ENCODE measurements at places on chromosomes 7 and 10. TPM values are rescaled to one million over a fixed set of nuclear protein-coding genes. Genes with fewer than 3 reads are reported as not detected.
A peak's percentile ranks its signal among the peaks of the same experiment; 100 is the strongest.

DNA sequence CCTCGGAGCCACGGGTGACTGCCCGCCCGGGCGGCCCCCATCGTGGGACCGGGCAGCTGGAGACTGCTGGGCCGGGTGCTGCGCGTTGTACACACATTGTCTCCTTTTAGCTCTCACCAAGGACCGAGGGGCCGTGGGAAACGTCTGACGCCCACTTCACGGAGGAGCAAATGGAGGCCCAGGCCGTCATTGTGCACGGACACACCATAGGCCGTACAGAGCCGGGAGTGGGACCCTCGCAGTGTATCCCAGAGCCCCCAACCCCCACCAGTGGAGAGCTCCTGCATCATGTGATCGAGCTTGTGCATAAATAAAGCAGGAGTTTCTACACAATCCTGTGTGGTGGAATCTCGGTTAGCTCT lies 722 bp downstream of the DENND10 start:
- peak; percentile 76 for DNase-seq
- H3K4me3 ChIP-seq: peak overlapping the region; percentile 43
- no peaks in the 10 kb centered on the region for H3K4me1 ChIP-seq
- H3K36me3 ChIP-seq: no peaks in the 10 kb centered on the region
- peaks cover 2% of the 10 kb centered on the region for H3K27me3 ChIP-seq

DNA sequence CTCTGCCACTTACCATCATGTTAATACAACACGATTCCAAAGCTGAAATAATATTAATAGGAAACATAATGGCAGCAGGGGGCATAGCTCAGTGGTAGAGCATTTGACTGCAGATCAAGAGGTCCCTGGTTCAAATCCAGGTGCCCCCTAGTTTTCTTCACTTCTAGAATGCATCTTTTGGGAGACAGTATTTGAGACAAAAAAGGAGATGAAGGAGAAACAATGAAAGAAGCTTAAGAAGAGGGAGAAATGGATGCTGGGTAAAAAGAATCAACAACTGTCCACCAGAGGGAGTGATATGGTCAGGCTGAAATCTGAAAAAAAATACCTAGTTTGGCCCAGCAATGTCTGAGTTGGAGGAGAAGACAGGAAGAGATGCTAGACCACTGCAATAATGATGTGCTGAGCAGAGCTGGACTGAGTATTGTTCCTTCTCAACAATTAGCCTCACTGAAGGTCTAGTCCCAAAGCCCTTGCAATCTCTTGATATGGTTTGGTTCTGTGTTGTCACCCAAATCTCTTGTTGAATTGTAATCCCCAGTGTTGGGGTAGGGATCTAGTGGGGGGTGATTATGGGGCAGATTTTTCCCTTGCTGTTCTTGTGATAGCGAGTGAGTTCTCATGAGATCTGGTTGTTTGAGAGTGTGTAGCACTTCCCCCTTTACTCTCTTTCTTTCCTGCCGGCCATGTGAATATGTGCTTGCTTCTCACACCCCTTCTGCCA lies 48.3 kb downstream of the ZNF783 start:
- H3K27ac ChIP-seq: no peak overlapping the region
- DNase-seq: no peak
- no peaks in the 10 kb centered on the region for H3K27me3 ChIP-seq
- no peaks in the 10 kb centered on the region for H3K36me3 ChIP-seq
- H3K4me1 ChIP-seq: no peaks in the 10 kb centered on the region
- H3K4me3 ChIP-seq: no peak overlapping the region

- no peaks in the 10 kb centered on the region for H3K36me3 ChIP-seq
- no peak for DNase-seq
- no peak overlapping the region for H3K27ac ChIP-seq
These were observed 292.6 kb downstream of the PARD3 start for GRCh38 chr10:34522546-34522945.

DNA sequence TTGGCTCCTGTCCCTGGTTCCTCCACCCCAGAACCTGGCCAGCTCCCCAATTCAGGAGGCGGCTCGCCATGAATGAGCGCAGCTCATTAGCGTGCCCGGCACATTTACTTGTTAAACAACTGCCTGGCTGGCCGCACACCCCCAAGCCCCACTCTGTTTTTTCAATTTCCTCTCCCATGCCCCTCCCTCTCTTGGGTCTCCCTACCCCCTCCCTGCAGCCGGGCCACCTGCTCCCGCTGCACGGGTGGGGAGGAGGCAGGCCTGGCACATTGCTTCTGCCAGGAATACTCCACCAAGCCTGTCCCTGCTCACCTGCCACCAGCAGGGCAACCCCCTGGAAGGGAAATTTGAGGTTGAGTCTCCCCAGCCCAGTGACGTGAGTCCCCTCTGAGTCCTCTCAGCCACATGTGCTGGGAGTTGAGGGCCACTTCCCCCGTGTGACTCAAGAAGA lies 2.5 kb upstream of the SLIT1 start:
- H3K36me3 ChIP-seq: no peaks in the 10 kb centered on the region
- no peaks in the 10 kb centered on the region for H3K27me3 ChIP-seq
- H3K4me1 ChIP-seq: no peaks in the 10 kb centered on the region
- no peak for DNase-seq
- no peak overlapping the region for H3K27ac ChIP-seq

DNA sequence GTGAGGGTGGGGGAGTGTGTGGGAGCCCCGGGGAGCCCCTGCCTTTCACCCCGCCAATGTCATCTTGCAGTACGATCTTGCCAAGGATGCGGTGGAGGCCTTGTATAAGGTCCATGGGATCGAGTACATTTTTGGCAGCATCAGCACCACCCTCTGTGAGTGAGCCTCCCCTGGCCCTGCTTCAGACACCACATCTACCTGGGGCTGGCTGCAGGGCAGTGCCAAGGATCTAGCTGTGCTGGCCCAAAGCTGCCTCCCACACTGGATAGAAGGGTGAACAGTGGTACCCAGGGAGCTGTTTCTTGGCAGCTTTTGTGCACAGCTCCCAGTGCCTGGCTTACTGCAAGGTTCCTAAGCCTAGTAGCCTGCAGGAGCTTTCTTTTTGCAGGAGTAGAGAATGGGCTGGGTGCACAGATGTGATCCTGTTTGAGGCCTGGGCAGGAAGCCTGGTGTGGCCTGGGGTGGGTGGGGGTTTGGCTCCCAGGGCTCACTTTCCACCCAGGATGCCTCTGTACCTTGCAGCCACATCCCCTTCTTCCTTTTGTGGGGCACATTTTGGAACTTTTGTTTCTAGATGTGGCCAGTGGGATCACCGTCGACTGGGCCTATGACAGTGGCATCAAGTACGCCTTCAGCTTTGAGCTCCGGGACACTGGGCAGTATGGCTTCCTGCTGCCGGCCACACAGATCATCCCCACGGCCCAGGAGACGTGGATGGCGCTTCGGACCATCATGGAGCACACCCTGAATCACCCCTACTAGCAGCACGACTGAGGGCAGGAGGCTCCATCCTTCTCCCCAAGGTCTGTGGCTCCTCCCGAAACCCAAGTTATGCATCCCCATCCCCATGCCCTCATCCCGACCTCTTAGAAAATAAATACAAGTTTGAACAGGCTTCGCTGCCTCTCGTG lies 12.2 kb upstream of the CPA1 start:
- H3K4me3 ChIP-seq: no peak overlapping the region
- no peaks in the 10 kb centered on the region for H3K36me3 ChIP-seq
- H3K27me3 ChIP-seq: no peaks in the 10 kb centered on the region
- no peak overlapping the region for H3K27ac ChIP-seq

Gene SGCE
- 72.1 TPM for total RNA-seq

GRCh38 chr7:26329520-26330255 lies 38.0 kb downstream of the SNX10 start:
- H3K4me3 ChIP-seq: no peak overlapping the region
- H3K27ac ChIP-seq: no peak overlapping the region
- no peaks in the 10 kb centered on the region for H3K4me1 ChIP-seq
- no peak for DNase-seq
- no peaks in the 10 kb centered on the region for H3K36me3 ChIP-seq

Gene ATP5MK
- total RNA-seq: 240 TPM

Gene PIP4K2A
- total RNA-seq: 90.3 TPM

DNA sequence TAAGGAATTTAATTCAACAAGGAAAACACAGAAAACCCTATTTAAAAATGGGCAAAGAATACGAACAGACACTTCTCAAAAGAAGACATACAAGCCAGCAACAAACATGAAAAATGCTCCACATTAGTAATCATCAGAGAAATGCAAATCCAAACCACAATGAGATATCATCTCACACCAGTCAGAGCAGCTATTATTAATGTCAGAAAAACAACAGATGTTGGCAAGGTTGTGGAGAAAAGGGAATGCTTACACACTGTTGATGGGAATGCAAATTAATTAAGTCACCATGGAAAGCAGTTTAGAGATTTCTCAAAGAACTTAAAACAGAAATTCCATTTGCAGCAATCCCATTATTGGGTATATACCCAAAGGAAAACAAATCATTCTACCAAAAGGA lies 55.2 kb downstream of the GCC1 start:
- no peaks in the 10 kb centered on the region for H3K4me1 ChIP-seq
- no peaks in the 10 kb centered on the region for H3K27me3 ChIP-seq
- H3K4me3 ChIP-seq: no peak overlapping the region
- no peak overlapping the region for H3K27ac ChIP-seq
- DNase-seq: no peak

DNA sequence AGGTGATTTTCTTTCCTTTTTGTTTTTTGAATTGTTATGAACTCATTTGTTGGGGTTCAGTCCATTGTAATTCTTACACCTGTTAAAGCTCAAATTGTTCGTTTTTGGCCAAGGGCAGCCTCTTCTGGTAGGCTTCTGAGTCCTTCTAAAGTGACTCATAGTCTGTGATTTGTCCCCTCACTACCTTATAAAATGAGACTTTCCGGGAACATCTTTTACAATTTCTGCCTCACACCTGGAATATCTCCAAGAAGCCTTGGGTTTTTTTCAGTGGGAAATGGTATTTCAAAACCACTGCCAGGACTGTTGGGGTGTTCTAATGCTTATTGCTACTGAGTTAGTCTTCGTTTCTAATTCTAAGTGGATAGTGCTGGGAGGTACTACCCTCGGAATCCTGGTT lies 56.7 kb downstream of the BMPR1A start:
- H3K4me3 ChIP-seq: no peak overlapping the region

DNA sequence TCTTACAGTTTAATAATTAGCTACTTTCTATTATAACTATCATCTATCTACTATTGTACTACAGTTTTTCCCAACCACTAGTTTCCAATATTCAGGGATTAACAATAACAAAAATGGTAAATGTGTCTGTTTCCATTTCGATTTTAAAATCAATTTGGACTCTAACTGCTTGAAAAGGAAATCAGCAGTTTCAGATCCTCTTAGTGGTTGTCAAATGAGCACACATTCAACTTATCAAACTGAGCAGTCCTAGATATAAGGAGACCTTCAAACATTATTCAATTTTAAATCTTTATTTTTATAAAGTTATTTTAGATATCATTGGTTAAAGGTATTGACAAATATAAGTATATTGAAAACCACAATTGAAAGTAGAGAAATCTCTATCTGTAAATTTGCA lies 46.8 kb upstream of the CD36 start:
- H3K36me3 ChIP-seq: no peaks in the 10 kb centered on the region
- H3K4me1 ChIP-seq: no peaks in the 10 kb centered on the region
- DNase-seq: no peak
- H3K4me3 ChIP-seq: no peak overlapping the region
- H3K27me3 ChIP-seq: no peaks in the 10 kb centered on the region
- no peak overlapping the region for H3K27ac ChIP-seq

DNA sequence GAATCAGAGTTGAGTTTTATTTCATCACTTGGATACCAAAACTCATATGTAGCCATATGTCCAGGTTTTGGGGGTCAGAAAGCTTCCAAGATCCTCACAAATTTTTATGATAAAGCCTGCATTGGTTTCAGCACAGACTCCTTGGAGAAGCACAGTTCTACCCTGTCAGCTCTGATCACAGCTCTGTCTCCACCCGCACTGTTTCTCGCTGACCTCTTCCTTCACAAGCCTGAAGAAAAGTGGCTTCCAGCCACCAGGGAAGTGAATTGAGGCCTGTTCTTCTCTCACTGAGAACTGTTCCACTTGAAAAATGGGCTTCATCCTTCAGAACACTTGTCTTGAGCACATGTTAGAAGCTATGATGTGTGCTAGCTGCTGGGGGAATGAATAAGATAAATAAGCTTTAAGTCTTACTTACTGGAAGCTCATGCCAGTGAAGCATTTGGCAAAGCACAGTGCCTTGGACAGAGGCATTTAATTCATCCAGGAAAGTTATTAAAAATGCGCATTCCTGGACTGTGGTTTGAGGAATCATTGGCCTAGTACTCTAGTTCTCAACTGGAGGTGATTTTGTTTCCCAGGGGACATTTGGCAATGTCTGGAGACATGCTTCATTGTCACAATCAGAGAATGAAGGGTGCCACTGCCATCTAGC lies 133.6 kb downstream of the BMPER start:
- no peaks in the 10 kb centered on the region for H3K27me3 ChIP-seq
- no peak overlapping the region for H3K4me3 ChIP-seq
- H3K27ac ChIP-seq: no peak overlapping the region
- no peaks in the 10 kb centered on the region for H3K36me3 ChIP-seq

GRCh38 chr10:106614293-106614692 lies 550.2 kb downstream of the SORCS1 start:
- no peak overlapping the region for H3K4me3 ChIP-seq
- H3K36me3 ChIP-seq: no peaks in the 10 kb centered on the region
- no peaks in the 10 kb centered on the region for H3K27me3 ChIP-seq
- no peaks in the 10 kb centered on the region for H3K4me1 ChIP-seq

Gene LIPA
- total RNA-seq: 83.3 TPM

- no peaks in the 10 kb centered on the region for H3K36me3 ChIP-seq
- H3K4me3 ChIP-seq: no peak overlapping the region
- no peak overlapping the region for H3K27ac ChIP-seq
- H3K27me3 ChIP-seq: no peaks in the 10 kb centered on the region
- no peaks in the 10 kb centered on the region for H3K4me1 ChIP-seq
These were observed 51.8 kb upstream of the SUN1 start for GRCh38 chr7:780516-780915.

Gene TRDMT1
- 13.4 TPM for total RNA-seq

- DNase-seq: no peak
- no peaks in the 10 kb centered on the region for H3K4me1 ChIP-seq
- H3K4me3 ChIP-seq: no peak overlapping the region
- H3K36me3 ChIP-seq: no peaks in the 10 kb centered on the region
- H3K27ac ChIP-seq: no peak overlapping the region
These were observed 739 bp downstream of the MYPN start for GRCh38 chr10:68110027-68110426.

Gene RBP3
- not detected for total RNA-seq

DNA sequence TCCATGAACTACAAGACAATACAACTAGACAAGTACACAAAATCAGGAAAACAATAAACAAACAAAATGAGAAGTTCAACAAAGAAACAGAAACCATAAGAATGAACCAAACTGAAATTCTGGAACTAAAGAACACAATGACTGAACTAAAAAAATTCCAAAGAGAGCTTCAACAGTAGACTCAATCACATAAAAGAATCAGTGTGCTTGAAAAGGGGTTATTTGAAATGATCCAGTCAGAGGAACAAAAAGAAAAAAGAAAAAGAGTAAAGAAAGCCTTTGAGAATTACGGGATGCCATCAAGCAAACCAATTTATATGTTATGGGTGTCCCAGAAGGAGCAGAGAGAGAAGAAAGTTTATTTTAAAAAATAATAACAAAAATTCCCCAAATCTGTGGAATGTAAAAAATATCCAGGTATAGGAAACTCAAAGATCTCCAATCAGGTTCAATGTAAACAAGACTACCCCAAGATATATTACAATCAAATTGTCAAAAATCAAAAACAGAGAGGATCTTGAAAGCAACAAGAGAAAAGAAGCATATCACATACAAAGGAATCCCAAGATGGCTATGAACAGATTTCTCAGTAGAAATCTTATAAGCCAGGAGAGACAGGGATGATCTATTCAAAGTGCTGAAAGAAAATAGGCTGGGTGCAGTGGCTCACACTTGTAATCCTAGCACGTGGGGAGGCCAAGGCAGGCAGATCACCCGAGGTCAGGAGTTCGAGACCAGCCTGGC lies 18.7 kb downstream of the COG5 start:
- no peaks in the 10 kb centered on the region for H3K27me3 ChIP-seq
- H3K4me1 ChIP-seq: no peaks in the 10 kb centered on the region
- H3K27ac ChIP-seq: no peak overlapping the region
- no peak for DNase-seq
- peaks cover 2% of the 10 kb centered on the region for H3K36me3 ChIP-seq
- no peak overlapping the region for H3K4me3 ChIP-seq
